ENCODE measurements at places on chromosomes 2 and 18.

DNA sequence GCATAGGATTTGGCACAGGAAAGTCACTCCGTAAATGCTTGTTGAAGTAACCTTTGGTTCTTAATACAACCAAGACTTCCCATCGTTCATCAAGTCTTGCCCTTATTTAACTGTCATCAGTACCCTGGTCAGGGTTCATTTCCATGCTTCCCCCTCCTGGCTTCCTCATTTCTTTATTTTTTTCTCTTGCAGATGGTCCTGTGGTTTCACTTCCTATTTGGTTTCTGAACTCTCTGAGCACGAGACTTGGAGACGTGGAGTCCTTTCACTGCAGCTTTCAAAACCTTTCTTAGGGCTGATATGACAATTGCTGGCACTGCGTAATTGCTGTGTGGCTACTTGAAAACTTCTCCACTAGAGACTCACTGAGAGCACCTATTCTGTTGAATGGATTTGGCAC is 59.9 kb upstream of the PID1 start:
- DNase-seq = no peak

DNA sequence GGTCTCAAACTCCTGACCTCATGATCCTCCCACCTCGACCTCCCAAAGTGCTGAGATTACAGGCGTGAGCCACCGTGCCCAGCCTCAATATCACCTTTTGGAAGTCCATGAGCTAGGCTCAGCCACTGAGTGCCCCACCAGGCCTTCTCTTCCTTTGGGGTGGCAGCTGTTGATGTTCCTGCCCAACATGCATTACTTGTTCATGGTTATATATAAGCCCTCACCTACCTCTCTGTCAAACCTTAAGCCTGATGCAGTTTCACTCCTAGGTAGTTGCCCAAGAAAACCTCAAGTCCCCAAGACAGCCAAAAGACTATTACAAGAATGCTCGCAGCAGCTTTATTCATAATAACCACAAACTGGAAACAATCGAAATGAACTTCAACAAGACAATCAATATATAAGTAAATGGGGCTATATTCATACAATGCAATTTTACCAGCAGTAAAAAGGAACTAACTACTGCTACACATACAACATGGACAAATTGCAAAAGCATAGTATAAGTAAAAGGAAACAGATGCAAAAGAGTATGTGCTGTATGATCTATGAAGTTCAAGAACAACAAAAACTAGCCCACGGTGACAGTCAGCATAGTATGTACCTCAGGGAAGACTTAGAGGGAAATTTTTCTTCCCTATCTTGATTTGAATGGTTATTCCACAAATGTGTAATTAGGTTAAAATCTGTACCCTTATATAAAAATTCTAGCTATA is 59.6 kb upstream of the REL start:
- DNase-seq = no peak

DNA sequence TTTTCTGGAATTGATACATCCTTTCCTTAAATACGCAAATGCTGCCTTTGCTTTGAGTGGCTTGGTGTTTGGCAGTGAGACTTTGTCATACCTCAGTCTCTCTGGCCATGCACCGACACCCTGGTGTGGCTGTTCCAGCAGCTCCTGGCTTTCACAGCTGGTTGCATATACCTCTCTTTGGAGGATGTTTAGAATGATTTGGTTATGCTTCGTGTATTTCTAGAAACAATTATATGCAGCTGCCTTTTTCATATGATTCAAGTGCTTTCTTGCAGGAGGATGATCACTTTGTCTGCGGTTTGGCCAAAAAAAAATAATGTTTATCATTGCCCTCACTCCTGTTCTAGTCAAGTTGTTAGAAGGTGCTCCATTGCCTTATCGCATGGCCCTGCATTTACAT is 95.0 kb upstream of the EML6 start:
- DNase-seq = no peak

DNA sequence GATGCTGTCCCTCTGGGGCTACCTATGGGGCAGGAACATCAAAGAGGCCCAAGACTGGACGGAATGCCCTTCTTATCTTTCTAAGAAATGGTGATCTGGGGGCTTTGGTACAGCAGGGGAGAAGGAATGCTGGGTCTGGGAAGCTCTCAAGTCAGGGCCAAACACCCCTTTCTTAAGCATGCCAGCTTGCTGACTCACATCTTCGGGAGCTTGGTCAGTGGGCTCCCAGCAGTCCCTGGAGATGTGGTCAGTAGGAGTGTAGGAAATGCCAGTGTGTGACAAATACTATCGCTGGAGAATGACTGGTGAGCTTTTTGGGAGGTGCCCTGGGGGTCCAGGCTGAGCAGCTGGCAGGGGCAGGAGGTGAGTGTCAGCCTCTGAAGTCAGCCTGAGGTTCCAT is 105.0 kb upstream of the CDC42EP3 start:
- DNase-seq = no peak

GRCh38 chr2:26471766-26472706 is 5.9 kb downstream of the OTOF start:
- DNase-seq = no peak

- DNase-seq = no peak
Measured at GRCh38 chr2:8981876-8982275, 21.6 kb downstream of the MBOAT2 start.

- DNase-seq = no peak
Measured at GRCh38 chr2:150466741-150467620, 20.5 kb downstream of the RND3 start.

GRCh38 chr2:133421516-133422324 is 146.5 kb downstream of the NCKAP5 start:
- no peak for DNase-seq

- no peak for DNase-seq
Measured at GRCh38 chr2:179655627-179656026, 205.8 kb downstream of the ZNF385B start.

- no peak for DNase-seq
Measured at GRCh38 chr2:118059919-118060478, 28.3 kb upstream of the INSIG2 start.

DNA sequence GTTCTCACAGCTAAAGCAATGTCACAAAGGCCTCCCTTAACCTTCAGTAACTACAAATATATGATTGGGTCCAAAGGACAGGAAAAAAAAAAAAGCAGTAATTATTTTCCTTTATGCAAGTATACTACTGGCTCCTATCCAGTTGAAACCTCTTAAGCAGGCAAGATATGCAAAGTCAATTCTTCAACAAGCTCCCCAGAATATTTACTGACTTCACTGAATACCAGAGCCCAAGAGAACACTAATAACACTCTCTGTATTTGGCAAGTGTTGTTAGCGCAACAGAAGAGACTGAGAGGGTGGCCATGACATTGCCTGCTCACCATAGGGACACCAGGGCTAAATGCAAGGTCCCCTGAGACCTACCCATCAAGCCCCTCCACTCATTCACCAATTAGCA is 74.5 kb downstream of the AP1S3 start:
- DNase-seq = no peak

- DNase-seq = no peak
Measured at GRCh38 chr2:20501974-20502373, 55.1 kb downstream of the RHOB start.

DNA sequence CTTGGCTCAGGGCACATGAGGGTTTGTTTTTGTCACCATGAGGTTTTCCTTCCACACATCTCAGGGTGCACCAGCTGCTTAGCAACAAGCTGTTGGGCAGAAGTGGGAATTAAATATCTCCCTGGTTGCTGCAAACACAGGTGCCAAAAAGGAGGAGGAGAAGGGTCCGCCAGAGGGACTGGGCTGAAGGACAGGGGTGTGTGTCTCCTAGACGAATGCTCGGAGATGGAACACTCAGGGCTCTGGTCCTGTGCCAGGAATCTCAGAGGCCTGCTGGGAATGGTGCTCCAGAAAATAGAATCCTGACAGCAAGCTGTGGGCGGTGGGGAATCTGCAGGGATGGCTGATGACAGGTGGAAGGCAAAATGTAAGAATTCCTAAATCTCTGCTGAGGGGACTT is 94.5 kb downstream of the VSNL1 start:
- DNase-seq = no peak

GRCh38 chr2:69911985-69912563 is 2.8 kb upstream of the MXD1 start:
- peak; percentile 68 for DNase-seq

GRCh38 chr2:46493241-46493970 is 14.0 kb downstream of the TMEM247 start:
- no peak for DNase-seq

- no peak for DNase-seq
Measured at GRCh38 chr18:2850816-2851215, 4.0 kb downstream of the EMILIN2 start.

DNA sequence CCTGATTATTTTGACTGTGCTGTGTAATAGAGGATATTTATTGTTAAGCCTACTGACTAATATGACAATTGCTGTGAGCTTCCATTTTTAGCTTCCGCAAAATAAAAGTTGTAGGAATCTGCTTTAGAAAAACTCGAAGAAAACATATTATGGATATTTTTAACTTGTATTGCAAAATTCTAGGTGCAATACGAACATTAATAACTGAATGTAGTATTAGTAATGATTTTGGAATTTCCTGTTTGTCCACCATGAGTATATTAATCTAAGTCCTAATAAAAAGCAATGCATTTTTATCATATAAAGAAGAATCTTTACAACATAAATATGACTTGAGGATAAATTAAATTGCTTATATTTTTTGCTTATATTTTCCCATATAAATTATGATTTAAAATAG is 2.4 kb upstream of the DSC3 start:
- no peak for DNase-seq

DNA sequence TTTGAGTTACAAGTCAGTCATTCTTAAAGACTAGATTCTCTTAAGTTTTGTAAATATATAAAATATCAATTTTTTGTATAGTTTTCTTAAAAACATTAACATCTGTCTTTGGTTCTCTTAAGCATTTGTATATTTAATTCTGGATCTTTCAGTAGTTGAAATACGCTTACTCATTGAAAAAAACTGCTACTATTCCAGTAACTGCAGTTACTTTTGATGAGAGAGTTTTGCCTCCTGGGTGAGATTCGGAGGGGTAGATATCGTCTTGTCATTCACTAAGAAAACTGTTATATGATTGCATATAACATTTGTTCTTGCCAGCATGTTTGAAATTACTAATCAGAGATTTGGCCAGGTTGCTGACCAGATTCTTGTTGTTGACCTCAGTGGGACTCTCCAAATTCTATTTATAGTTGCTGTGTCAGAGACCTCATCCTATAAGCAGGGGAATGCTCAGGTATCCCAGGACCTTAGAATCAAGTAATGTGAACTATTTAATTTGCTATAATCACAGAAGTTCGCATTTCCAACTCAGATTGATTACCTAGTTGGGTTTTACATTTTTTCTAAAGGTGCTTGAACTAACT is 7.9 kb downstream of the AGPS start:
- no peak for DNase-seq

DNA sequence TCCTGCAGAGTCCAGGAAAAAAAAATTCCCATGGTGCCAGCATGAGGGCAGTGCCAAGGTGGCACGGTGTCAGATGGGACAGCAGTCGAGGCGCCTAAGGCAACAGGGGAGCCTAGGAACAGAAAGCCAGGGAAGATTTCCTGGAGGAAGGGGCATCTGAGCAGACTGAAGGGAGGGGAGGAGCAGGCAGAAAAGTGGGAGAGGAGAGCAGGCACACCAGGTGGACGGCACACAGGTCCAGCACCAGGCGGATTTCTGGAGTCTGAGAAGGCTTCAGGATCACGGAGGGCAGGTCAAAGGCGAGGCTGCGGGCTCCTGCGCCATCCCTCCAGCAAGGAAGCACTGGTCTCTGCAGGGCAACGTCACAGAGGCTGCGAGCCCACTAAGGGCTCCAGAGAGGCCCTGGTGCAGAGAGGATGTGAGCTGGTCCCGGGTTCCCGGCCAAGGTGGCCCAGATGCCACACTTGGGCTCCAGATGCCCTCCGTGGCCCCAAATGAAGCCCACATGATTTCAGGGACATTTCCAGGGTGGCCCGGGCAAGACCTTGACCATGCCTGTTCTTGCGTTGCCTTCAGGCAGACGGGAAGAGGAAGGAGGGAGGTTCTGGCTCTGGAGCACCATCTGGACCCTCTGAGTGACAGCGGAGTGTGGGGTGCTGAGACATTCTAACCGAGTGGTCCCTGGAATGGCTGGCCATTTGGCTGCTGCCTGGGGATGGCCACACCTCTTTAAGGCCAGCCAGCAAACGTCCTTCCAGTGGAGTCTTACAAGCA is 4.1 kb downstream of the HS6ST1 start:
- no peak for DNase-seq

DNA sequence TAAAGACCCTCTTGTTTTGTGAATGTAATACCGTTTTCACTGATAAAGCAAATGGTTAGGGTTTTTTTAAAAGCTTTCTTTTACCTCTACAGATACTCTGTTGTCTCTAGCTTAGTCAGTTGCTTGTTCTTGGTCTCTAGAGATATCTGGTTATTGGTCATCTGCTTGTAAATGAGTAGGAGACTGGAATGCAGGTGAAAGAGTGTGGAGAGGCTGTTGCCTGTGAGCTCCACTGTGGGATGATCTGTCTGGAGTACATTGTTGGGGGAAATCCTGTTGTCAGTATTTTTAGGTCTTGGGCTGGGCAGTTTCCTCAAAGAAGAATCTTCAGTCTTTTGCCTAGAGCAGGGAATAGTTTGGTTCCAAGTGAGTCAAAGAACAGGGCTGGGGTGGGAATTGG is 67.7 kb downstream of the SMCHD1 start:
- DNase-seq = no peak

GRCh38 chr2:11080253-11081115 is 74.8 kb upstream of the SLC66A3 start:
- DNase-seq = no peak

DNA sequence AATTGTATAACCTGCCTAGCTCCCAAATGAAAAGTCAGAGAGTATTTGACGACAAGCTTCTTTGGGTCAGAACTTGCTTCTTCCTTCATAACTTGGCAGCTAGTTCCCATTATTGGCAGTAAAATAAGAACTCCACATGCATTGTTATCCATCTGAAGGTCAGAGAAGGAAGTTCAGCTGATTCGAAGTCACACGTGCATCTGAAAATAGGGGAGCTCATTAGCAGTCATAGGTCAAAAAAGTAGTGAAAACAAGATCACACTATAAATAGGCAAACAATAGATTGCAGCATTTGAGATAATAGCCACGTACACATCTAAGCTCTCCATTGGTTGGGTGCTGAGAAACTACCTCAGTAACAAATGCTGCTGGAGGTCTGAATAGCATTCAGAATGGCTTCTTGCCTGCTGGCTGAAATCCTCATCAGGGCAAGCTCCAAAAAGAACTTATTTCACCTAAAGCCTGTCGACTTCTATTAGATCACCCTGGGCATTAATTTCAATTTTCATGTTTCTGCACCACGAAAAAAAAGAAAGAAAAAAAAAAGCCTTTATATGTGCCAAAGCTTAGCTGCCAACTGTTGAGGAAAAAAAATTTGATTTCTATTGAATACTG is 1492.9 kb upstream of the CELF4 start:
- DNase-seq = no peak

DNA sequence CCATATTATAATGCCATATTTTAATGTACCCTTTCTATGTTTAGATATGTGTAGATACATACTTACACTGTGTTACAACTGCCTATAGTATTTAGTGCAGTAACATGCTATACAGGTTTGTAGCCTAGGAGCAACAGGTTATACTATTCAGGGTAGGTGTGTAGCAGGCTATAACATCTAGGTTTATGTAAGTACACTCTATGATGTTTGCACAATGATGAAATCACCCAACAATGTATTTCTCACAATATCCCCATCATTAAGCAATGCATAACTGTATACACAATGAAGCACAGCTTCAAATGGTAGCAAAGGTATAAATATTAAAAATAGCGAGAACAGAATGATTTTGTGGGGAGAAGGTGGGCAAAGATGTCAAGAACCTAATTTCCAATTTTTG is 117.8 kb downstream of the DYM start:
- DNase-seq = no peak

- DNase-seq = no peak
Measured at GRCh38 chr2:77397763-77398162, 124.4 kb downstream of the LRRTM4 start.
